ENCODE measurements at places on chromosomes 5 and 9. TPM values are rescaled to one million over a fixed set of nuclear protein-coding genes. Genes with fewer than 3 reads are reported as not detected.

DNA sequence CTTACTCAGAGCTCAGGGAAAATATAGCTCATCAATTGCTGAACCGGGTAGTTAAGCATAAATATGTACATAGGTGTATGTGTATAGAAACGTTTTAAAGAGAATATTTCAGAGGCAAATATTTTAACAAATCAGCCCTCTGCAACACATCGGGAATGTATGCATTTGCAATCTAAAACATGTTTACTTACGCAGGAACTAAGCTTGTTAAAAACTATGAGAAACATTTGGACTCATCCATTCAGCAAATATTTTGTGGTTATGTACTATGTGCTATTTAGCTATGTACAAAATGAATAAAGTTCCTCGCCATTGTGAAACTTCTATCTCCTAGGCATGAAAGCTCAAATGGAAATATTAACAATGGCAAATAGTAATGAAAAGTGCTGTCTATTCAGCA lies 469.9 kb downstream of the ARHGEF28 start:
- no peak for DNase-seq
- H3K36me3 ChIP-seq: no peaks in the 10 kb centered on the region
- H3K27ac ChIP-seq: no peak overlapping the region
- H3K27me3 ChIP-seq: 0 out of 2 replicates have a peak, but pooled peaks cover 1% of the 10 kb centered on the region
- H3K4me1 ChIP-seq: no peaks in the 10 kb centered on the region

GRCh38 chr5:174542037-174542436 lies 182.3 kb upstream of the MSX2 start:
- H3K27ac ChIP-seq: no peak overlapping the region
- no peaks in the 10 kb centered on the region for H3K36me3 ChIP-seq
- no peaks in the 10 kb centered on the region for H3K27me3 ChIP-seq
- DNase-seq: no peak
- no peaks in the 10 kb centered on the region for H3K4me1 ChIP-seq
- no peak overlapping the region for H3K4me3 ChIP-seq

GRCh38 chr9:127531676-127532075 lies 80.4 kb downstream of the LRSAM1 start:
- H3K4me1 ChIP-seq: no peaks in the 10 kb centered on the region
- H3K36me3 ChIP-seq: peaks cover 27% of the 10 kb centered on the region
- H3K27me3 ChIP-seq: no peaks in the 10 kb centered on the region
- no peak overlapping the region for H3K27ac ChIP-seq
- no peak overlapping the region for H3K4me3 ChIP-seq

ADAMTS12 gene
- total RNA-seq: not detected

- H3K27me3 ChIP-seq: no peaks in the 10 kb centered on the region
- no peak overlapping the region for H3K27ac ChIP-seq
- no peak for DNase-seq
- no peak overlapping the region for H3K4me3 ChIP-seq
- H3K36me3 ChIP-seq: no peaks in the 10 kb centered on the region
- peaks cover 8% of the 10 kb centered on the region for H3K4me1 ChIP-seq
Measured at GRCh38 chr9:6073731-6074130, 58.3 kb upstream of the RANBP6 start.

NR4A3 gene
- total RNA-seq: not detected

PLAA gene
- total RNA-seq: 22.9 TPM

EMB gene
- not detected for total RNA-seq

DNA sequence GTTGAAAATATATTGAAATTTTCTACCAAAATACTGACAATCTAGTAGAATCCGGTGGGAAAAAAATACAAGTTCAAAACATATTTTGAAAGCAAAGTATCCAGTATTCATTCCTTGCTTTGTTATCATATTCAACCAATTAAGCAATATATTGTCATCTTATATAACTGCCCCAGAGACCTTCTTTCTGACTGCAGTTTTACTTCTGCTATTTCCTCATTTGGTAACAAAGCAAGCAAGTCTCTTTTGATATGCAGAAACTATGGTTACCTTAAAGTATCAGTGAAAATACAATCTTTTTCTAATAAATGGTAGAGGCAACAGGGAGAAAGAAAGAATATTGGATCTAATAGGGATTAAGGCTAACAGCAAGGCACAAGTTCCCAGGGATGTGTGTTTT lies 663.7 kb upstream of the MEF2C start:
- H3K4me1 ChIP-seq: no peaks in the 10 kb centered on the region
- H3K4me3 ChIP-seq: no peak overlapping the region
- no peak overlapping the region for H3K27ac ChIP-seq
- H3K36me3 ChIP-seq: no peaks in the 10 kb centered on the region
- no peak for DNase-seq
- H3K27me3 ChIP-seq: no peaks in the 10 kb centered on the region

GPBP1 gene
- 72.2 TPM for total RNA-seq

CYSRT1 gene
- 2.1 TPM for total RNA-seq

DNA sequence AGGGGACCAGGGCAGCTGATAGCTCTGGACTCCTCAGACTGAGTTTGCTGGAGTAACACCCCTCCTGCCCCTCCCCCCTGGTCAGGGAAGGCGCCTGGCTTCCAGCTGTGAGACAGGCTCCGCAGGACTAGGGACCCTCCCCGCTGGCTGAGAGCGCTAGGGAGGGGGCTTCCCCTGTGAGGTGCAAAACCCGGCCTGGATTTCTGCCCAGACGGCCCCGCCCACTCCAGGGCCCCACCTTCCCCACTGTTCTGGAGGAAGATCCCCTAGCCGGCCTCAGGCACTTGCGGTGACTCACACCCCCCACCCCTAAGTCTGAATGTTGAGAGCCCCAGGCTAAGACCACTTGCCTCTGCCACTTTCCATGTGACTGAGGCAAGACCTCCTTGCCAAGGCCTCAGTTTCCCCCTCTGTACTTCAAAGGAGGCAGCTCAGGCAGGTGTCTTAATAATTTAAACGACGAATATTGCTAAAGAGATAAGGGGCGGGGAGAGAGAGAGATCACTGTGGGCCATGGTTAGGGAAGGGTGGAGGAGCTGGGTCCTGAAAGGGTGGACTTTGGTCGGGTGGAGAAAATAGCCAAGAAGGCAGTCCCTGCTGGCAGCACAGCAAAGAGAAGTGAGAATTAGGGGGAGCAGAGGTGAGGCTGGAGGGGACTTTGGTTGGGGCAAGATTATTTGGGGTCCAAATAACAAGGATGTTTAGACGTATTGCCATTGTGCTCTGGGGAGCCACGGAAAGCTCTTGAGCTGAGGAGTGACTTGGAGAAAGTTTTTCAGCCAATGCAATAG lies 1.0 kb upstream of the DAB2IP start:
- no peaks in the 10 kb centered on the region for H3K36me3 ChIP-seq
- peaks cover 11% of the 10 kb centered on the region for H3K27me3 ChIP-seq
- H3K4me1 ChIP-seq: peaks cover 59% of the 10 kb centered on the region
- H3K27ac ChIP-seq: no peak overlapping the region

- H3K27ac ChIP-seq: no peak overlapping the region
- no peaks in the 10 kb centered on the region for H3K27me3 ChIP-seq
- H3K36me3 ChIP-seq: no peaks in the 10 kb centered on the region
- peaks cover 18% of the 10 kb centered on the region for H3K4me1 ChIP-seq
- H3K4me3 ChIP-seq: no peak overlapping the region
- no peak for DNase-seq
Measured at GRCh38 chr5:149966946-149967345, 6.4 kb downstream of the SLC26A2 start.

CDC37L1 gene
- 21.6 TPM for total RNA-seq

- H3K4me3 ChIP-seq: no peak overlapping the region
- no peaks in the 10 kb centered on the region for H3K27me3 ChIP-seq
- no peaks in the 10 kb centered on the region for H3K4me1 ChIP-seq
- no peaks in the 10 kb centered on the region for H3K36me3 ChIP-seq
- H3K27ac ChIP-seq: no peak overlapping the region
Measured at GRCh38 chr5:125536582-125536981, 790.1 kb upstream of the ZNF608 start.

FCN2 gene
- total RNA-seq: not detected

ADAMTS6 gene
- 3.1 TPM for total RNA-seq

DNA sequence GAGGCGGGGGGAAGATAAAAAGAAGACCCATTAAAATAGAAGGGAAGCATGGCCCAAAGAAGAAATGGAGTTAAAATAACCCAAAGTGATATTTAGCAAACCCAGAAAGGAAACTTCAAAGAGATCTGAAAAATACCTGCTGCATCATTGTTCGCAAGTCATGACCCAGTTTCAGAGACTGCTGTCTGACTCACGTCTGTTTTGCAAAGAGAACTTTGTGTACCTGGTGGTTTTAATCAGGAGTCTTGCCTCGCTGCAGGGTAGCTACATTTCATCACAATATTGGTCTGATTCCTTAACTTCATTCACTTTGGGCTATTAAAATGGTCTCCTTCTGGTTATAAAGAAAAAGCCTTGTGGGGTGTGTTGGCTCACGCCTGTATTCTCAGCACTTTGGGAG lies 461.1 kb upstream of the DAP start:
- no peaks in the 10 kb centered on the region for H3K36me3 ChIP-seq
- no peaks in the 10 kb centered on the region for H3K27me3 ChIP-seq
- no peak overlapping the region for H3K4me3 ChIP-seq
- H3K27ac ChIP-seq: no peak overlapping the region
- no peak for DNase-seq

GRCh38 chr9:131834721-131835120 lies 94.8 kb upstream of the RAPGEF1 start:
- no peak for DNase-seq
- H3K36me3 ChIP-seq: no peaks in the 10 kb centered on the region
- H3K27me3 ChIP-seq: peaks cover 14% of the 10 kb centered on the region
- H3K27ac ChIP-seq: no peak overlapping the region
- H3K4me3 ChIP-seq: no peak overlapping the region

DNA sequence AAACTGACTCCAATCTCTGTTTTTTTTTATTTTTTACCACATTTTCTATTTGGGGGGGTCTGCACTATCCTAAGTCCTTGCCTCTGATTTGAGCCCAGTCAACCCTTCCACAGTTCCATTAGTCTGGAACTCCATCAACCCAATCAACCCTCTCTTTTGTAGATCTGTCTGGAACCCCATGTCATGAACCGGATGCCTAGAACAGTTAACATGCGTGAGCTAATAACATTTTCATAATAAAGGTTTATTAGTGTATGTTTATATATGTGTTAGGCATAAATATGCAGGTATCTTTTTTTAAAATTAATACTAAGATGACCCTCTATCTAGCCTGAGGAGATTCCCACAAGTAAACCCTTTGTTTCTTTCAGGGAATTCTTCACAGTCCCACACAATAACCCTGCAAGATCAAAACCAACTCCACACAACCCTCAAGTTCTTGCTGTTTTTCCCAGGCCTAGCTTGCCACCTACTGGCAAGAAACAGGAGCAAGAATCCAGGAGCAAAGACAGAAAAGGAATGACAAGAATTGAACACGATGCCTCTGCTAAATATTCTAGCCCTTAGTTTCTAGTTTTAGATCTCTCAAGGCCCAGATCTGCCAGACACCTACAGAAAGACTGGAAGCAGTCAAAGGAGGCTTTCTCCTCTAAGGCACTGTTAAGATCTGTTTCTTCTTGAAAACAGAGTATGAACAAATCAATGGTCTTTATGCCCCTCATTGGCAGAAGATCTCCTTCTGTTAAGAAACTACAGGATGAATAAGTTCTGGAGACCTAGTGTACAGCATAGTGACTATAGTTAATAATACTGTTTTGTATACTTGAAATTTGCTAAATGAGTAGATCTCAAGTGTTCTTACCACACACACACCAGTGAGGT lies 100.4 kb downstream of the TRIM36 start:
- peaks cover 11% of the 10 kb centered on the region for H3K4me1 ChIP-seq
- H3K4me3 ChIP-seq: peak overlapping the region; percentile 54
- H3K27me3 ChIP-seq: no peaks in the 10 kb centered on the region
- peak; percentile 64 for DNase-seq

DNA sequence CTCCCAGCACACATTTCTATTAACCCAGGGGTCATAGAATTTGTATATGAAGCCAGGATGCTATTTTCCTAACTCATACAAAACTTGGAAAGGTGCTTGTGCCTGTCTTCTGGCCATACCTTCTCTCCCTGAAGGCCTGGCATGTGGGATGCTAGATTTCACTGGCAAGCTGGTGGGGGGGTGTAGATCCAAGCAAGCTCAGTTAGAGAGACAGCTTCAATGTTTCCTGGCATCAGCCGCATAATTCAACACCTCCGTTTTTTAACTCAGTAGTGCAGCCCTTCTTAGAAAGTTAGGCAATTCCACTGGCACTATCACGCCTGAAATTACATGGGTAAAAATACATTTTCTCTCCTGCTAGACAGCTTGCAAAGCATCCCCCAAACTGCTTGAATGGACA lies 51.8 kb downstream of the MEGF10 start:
- no peak overlapping the region for H3K4me3 ChIP-seq
- no peaks in the 10 kb centered on the region for H3K36me3 ChIP-seq
- no peaks in the 10 kb centered on the region for H3K4me1 ChIP-seq
- no peak for DNase-seq
- H3K27me3 ChIP-seq: no peaks in the 10 kb centered on the region

DNA sequence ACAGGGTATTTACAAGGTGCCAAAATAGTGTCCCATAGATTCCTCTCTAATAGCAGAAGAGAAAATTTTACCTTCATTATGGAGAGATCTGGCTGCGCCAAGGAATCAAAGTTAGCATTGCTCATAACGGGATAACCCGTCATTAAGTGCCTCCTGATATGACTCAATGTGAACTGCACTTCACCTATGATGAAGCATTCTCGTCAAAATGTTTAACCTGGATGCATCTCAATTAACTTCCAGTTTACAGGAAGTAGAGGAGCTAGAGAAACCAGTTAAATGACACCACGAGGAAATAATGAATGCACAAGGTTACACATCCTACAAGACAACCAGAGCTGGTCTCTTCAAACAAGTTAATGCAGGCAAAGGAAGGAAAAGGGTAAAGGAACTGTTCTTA lies 17.2 kb downstream of the FBXW11 start:
- no peak for DNase-seq
- no peaks in the 10 kb centered on the region for H3K27me3 ChIP-seq
- H3K36me3 ChIP-seq: peaks cover 4% of the 10 kb centered on the region
- H3K27ac ChIP-seq: no peak overlapping the region
- H3K4me1 ChIP-seq: no peaks in the 10 kb centered on the region
- no peak overlapping the region for H3K4me3 ChIP-seq

GRCh38 chr5:62692946-62693713 lies 114.5 kb downstream of the LRRC70 start:
- H3K27ac ChIP-seq: no peak overlapping the region
- no peak overlapping the region for H3K4me3 ChIP-seq
- no peaks in the 10 kb centered on the region for H3K27me3 ChIP-seq

- H3K27me3 ChIP-seq: no peaks in the 10 kb centered on the region
- H3K4me1 ChIP-seq: no peaks in the 10 kb centered on the region
- H3K36me3 ChIP-seq: no peaks in the 10 kb centered on the region
- no peak overlapping the region for H3K4me3 ChIP-seq
- no peak for DNase-seq
Measured at GRCh38 chr5:164934039-164934438, 1428.6 kb downstream of the MAT2B start.

DNA sequence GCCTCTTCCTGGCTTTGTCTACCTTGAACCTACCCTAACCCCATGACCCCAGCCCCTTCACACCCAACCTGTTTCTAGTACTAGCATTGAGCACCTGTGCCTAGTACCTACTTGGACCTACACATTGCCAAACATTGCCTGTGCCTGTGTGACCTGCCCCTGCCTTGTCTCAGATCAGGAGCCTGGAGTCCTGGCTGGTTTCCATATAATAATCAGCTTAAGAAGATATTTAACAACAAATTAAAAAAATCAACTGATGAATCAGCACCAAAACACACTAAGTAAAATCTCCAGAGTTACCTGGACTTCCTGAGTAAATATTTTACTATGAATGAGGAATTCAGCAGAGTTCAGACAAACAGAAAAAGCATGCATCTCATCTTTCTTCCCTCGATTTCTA lies 17.7 kb downstream of the LPAR1 start:
- H3K36me3 ChIP-seq: no peaks in the 10 kb centered on the region
- no peaks in the 10 kb centered on the region for H3K4me1 ChIP-seq
- H3K27ac ChIP-seq: no peak overlapping the region
- DNase-seq: no peak
- H3K4me3 ChIP-seq: no peak overlapping the region

Data from HepG2 (cell line).